SHP77 treated with DMSO at 0.1 percent for 48 hours (cell line): ENCODE measurements at places on chromosomes 13 and 19.

DNA sequence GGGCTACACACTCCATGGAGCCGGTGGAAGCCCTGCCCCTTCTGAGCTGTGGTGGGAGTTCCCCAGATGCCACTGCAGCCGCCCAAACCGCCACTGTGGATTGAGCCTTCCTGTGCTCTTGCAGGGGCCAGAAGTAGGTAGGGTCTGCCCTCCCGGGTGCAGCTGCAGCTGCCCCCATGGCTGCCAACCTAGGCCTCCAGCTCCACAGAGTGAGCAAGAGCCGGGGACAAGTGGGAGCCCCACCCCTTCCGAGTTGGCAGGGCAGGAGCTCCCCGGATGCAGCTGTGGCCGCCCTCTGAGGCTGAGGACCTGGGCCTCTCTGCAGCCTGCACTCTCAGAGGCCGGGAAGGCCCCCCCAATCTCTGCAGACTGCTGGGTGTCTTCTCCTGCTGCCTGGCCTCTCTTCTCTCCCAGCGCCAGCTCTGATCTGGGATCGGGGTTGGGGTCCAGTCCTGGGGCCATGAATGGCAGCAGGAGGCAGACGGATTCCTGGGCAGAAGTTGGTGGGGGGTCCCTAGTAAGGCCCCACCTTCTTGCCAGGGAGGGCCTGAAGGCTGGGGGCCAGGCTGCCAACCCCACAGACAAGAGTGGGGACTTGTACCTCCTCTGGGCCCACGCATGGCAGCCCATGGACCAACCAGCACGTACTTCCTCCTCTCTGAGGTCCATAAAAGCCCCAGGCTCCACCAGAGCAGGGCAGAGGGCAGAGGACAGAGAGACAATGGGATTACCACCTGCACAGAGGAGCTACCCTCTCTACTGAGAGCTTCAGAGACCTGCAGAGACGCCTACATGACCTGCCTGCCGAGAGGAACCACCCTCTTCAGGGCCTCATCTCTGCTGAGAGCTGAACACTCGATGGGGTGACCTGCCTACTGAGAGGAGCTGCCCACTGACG is 28.9 kb downstream of the AP2S1 start:
- no peak for DNase-seq

DNA sequence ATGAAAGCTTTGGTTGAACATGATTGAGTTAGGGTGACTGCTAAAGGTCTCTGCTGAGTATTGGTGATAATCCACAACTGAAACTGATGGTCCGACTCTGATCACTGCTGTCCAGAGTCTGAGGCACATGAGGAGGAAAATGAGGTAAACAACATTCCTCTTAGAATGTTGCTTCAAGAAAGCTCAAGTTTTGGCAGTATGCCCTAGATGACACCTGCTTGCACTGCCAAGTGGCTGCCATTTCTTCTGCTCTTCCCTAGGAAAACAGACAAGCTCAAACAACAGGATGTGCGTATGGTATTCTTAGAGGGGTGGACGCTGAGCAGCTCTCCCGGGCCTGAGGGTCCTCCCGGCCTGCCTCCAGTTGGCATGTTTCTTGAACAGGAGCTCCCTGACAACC is 15.2 kb upstream of the MTIF3 start:
- no peak for DNase-seq

DNA sequence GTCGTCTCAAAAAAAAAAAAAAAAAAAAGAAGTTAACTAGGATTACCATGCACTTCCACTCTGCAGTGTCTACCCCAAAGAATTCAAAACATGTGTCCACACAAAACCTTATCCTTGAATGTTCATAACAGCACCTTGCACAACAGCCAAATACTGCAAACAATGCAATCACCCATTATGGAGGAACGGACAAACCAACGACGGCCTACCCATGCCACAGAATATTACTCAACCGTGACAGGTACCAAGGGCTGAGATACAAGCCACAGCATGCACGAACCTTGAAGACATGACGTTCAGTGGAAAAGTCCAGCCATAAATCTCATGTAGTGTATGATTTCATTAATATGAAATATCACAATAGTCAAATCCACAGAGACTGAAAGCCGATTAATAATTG is 3.0 kb upstream of the SHISA7 start:
- DNase-seq = no peak

DNA sequence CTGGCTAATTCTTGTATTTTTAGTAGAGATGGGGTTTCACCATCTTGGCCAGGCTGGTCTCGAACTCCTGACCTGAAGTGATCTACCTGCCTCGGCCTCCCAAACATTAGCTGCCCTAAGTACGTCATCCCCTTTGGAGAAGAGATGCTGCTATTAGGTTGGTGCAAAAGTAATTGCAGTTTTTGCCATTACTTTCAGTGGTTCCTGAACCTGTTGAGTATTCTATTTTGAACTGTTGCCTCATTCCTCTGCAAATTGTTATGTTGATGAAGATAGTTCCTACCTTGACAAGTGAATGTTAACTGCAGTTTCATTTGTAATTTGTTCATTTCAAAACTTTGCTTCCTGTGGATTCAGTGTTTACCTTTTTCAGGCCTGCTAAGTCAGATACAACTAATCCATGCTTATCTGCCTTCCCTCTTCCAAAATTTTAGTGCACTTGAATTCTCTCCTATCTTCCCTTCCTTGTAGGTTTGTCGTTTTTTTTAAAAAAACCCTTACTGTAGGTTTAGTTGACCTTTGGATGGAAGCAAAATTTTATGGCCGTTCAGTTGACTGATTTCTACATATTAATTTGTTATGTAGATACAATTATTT is 24.0 kb downstream of the ZMYM2 start:
- no peak for DNase-seq

DNA sequence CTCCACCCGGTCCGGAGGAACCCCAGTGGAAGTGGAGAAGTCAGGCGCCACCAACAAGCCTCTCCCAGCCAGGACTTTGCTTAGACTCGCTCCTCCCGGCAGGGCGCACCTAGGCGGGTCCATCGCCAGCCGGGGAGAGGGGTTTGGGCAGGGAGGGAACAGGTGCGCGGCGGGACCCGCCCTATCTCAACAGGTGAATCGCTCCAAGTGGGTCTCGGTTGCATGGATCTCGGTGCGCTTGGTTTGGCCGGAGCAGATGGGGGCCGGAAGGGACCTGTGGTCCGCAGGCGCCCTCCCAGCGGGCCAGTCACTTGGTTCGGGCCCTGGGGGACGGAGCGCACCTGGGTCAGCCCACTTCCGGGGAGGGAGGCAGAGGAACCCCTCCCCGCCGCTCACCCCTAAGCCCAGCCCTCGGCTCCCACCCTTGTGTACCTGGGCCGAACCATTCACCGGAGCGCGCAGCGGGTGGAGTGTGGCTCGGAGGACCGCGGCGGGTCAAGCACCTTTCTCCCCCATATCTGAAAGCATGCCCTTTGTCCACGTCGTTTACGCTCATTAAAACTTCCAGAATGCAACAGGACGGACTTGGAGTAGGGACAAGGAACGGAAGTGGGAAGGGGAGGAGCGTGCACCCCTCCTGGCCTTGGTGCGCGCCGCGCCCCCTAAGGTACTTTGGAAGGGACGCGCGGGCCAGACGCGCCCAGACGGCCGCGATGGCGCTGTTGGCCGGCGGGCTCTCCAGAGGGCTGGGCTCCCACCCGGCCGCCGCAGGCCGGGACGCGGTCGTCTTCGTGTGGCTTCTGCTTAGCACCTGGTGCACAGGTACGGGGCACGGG is at the start of gene LSR:
Gene LSR (plus strand): TSS at position 693 of the 836 bp plus-strand sequence. CDS start 21 bp downstream, at position 714.
- DNase-seq = no peak
